ENCODE measurements at places on chromosomes 1 and 21. TPM values are rescaled to one million over a fixed set of nuclear protein-coding genes. Genes with fewer than 3 reads are reported as not detected.

Gene ELF3
- 112 TPM for total RNA-seq

Gene NFIA
- total RNA-seq: 163 TPM

Gene AMY2A
- not detected for total RNA-seq

Gene RBBP5
- total RNA-seq: 15.7 TPM

Gene LRRC53
- total RNA-seq: not detected

Gene CCDC181
- 1.3 TPM for total RNA-seq

Gene MIXL1
- total RNA-seq: 3.4 TPM

Gene DDX20
- 14.2 TPM for total RNA-seq

Gene RAP1GAP
- total RNA-seq: 8.0 TPM

Gene ANGPTL1
- 0.72 TPM for total RNA-seq

Gene LORICRIN
- not detected for total RNA-seq

Gene MANEAL
- total RNA-seq: 1.4 TPM

Gene NR1I3
- not detected for total RNA-seq

Gene FMN2
- 0.33 TPM for total RNA-seq

Gene PLA2G2A
- 5.0 TPM for total RNA-seq

Gene AMY1C
- total RNA-seq: not detected

Gene LPAR3
- 0.99 TPM for total RNA-seq

Gene HSD3B2
- 0.32 TPM for total RNA-seq

Gene S100B
- 0.27 TPM for total RNA-seq

Gene ST6GALNAC5
- total RNA-seq: 18.6 TPM

Gene ARTN
- total RNA-seq: 1.6 TPM

Gene GBP5
- total RNA-seq: not detected

Gene LENEP
- 1.3 TPM for total RNA-seq

Gene CADM3
- total RNA-seq: 2.9 TPM

Gene RPAP2
- total RNA-seq: 43.3 TPM

Gene POU3F1
- total RNA-seq: 0.16 TPM

Gene ORC1
- 4.4 TPM for total RNA-seq

Gene WDR47
- total RNA-seq: 11.3 TPM
